NCI-H1417 (cell line): ENCODE measurements at places on chromosomes 5 and 9.

DNA sequence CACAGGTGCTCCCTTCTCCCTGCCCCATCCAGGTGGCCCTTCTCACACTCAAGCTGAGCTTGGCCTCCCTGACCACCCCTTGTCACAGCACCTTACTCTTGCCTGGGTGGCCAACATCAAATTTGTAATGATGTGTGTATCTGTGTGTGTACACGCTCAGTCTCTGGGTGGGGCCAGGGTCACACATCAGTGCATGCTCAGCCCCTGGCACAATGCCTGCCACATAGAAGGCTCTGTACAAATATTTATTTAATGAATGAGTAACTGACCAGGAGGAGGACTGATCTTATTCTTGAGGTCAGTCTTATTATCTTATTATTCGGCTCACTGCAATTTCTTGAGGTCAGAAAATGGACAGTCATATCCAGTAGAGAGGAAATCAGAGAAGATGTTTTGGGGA is 41.3 kb upstream of the HAND1 start:
- DNase-seq: no peak

- no peak for DNase-seq
Measured at GRCh38 chr5:95537501-95537900, 17.3 kb downstream of the SKIC3 start.

- no peak for DNase-seq
Measured at GRCh38 chr9:36936498-36936831, 97.6 kb downstream of the PAX5 start.

DNA sequence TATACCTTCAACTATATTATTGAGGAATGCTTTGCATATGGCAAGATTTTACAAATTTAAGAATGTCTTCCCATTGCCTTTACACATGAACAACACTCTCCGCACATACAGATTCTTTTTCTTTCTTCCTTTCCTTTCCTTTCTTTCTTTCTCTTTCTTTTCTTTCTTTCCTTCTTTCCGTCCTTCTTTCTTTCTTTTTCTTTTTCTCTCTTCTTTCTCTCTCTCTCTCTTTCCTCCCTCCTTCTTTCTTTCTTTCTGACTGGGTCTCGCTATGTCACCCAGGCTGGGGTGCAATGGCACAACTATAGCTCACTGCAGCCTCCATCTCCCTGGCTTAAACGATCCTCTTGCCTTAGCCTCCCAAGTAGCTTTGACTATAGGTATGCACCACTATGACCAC is 13.8 kb downstream of the WDR31 start:
- DNase-seq: no peak
